ENCODE measurements at places on chromosomes 7 and 10.

GRCh38 chr10:26567351-26567721, 129.2 kb downstream of the APBB1IP start:
- DNase-seq: no peak

DNA sequence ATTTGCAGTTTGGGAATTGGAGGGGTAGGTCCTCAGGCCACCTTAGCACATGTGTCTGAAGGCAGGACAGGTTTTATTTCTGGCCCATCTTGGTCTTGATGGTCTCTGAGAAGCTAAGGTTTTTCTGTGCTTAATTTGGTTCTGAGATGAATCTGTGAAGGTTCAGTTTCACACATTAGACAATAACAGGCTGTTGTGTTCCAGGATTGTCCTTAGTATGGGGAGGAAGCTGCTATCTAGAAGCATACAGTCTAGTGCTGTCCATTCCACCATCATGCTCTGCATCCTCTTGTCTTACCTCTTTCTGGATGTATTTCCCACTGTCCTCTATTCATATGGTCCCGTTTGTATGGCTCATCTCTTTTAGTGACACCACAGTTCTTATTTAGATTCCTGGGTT, 7.1 kb downstream of the UBE2D1 start:
- no peak for DNase-seq

DNA sequence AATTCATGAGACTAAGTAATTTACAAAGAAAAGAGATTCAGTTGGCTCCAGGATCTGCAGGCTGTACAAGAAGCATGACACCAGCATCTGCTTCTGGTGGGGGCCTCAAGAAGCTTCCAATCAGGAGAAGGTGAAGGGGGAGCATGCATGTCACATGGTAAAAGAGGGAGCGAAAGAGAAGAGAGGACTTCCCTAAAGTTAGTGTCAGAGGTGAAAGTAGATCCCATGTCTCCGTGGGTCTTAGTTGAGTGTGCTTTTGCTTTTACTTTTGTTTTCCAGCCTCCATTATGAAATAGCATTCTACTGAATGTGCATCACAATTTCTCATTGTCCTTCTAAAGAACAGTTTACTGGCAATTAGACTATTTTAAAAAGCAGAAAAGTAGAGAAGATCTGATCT, 213.6 kb upstream of the FZD1 start:
- no peak for DNase-seq

DNA sequence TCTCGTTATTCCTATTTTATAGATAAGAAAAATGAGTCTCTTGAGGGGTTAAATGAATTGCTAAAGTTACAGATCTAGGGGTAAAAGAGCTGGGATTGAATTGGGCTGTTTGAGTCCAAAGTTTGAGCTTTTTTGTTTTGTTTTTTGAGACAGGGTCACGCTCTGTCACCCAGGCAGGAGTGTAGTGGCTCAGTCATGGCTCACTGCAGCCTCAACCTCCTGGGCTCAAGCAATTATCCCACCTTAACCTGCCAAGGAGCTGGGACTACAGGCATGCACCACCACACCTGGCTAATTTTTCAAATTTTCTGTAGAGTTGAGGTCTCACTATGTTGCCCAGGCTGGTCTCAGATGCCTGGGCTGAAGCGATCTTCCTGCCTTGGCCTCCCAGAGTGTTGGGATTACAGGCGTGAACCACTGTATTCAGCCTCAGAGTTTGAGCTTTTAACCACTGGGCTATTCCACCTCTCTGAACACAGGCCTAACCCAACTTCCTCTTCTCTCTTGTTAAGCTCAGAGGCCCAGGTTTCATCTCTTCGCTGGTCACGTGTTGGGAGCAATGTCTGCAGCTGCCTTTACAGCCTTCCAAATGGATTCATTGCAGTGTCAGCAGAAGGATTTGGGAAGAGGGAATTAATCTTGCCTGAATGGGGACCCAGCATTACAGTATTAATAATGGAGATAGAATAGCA, 8.0 kb downstream of the SUFU start:
- no peak for DNase-seq

DNA sequence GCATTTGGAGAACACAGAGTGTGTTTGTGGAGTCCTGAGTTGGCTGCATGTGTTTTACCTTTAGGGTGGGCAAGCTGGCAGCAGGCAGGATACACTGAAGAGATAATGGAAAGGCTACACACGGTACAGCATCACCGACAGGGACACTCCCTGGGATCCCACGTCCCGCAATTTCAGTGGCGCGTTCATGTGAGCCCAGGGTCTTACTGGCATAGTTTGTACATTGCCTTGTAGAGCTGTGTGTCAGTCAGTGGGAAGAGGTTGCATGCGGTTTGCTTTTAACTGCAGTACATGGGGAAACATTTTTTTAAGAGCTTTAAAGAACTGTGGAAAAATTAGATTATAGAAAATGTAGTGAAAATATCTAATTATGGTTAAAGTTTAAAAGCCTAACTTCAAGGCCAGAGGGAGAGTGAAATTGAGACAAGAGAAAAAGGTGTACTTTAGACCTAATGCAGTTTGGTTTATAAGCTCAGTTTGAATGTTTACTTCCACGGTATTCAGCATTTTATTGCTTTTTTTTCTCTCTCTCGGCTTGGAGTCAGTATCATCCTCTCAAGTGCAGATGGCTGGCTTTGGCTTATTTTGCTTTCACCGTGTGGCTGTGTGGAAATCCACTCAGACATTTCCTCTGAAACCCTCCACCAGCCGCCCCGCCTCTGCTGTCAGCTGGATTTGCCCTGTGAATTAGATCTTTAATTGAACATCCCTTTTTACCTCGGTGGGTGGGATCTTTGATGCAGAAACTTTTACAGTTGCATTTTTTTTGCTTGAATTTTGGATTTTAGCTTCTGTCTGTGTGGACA, 364.2 kb upstream of the COBL start:
- no peak for DNase-seq

DNA sequence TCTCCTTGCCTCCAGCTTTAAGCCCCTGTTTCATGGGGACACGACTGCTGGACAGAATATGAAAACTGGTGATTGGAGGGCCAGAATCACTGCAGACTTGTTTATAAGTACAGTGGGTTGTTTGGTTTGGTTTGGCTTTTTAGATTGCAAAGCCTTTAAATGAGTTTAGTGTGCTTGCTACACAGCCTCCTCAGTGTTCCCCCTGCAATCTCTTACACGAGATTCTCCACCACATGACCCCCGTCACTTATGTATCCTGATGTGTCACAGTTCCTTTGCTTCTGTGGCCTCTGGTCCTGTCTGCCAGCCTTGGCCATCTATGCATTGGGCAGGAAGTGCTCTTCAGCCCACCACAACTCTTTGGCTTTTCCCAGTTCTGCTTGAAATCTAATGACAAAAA, 103.7 kb upstream of the ANKRD1 start:
- DNase-seq: no peak

DNA sequence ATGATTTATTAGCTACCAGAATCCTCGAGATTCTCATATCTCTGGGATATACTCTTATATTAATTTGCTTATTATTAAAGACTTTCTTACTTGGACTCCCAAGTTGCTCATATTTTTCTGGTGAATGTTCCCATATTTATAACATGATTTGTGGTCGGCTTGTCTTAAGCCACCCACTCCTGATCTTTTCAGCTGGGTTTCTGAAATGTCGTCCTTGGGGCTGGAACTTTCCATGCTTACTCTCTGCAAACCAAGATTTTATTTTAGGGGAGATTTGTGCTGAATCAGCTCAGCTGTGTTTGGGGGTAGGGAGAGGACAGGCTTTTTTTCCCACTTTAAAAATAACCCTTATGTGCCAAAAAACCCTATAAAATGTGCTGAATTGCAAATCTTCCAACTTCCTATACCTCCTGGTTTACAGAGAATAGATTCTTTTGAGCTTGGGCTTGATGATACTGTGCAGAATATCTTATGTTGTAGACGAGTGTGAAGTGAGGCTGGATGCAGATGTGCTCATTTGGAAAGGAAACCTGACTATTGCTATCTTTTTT, 162.1 kb downstream of the SND1 start:
- DNase-seq: no peak

DNA sequence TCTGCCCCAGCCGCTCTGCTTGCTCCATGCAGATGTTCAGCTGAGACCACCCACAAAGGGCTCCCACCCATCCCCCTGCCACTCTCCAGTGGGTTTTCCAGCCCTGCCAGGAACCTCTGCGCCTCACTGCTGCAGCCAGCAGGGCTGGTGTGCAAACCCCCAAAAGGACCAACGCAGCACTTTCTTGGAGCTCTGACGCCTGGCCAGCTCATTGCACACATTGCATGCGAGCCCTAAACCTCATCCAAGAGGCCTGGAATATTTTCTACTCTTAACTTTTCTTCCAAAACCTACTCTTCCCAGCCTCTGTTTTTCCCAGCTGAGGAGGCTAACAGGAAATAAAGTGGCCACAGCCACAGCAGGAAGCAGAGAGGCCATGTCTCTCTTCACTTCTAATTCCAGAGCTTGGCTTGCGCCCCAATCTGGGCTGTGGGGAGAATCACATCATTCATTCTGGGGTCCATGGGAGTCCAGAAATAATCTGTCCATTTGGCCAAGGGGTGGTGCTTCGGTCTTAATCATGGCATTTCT, 4.6 kb upstream of the FAM170B start:
- no peak for DNase-seq

- no peak for DNase-seq
Measured at GRCh38 chr7:80440883-80441282, 71.0 kb downstream of the GNAT3 start.

GRCh38 chr10:11603741-11604140, 7.7 kb downstream of the USP6NL start:
- DNase-seq: no peak

DNA sequence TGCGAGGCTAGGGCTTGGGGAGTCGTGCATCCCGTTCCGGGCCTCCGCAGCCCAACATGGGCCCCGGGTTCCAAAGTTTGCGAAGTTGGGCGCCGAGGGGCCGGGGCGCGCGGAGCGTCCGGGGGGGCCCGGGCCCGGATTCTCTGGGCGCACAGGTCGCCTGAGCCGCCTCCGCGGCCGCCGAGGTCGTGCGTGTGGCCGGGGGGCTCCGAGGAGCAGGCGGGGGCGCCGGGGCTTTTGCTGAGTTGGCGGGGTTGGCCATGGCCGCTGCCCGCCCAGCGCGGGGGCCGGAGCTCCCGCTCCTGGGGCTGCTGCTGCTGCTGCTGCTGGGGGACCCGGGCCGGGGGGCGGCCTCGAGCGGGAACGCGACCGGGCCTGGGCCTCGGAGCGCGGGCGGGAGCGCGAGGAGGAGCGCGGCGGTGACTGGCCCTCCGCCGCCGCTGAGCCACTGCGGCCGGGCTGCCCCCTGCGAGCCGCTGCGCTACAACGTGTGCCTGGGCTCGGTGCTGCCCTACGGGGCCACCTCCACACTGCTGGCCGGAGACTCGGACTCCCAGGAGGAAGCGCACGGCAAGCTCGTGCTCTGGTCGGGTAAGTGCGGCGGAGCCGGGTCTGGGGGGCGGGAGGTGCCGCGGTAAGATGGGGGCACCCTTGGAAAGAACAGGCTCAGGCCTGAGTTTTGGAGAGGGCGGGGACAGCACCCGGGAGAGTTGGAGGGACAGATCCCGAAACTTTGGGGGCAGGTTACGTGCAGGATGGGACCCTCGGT, 643 bp downstream of the SMO start:
- no peak for DNase-seq

GRCh38 chr10:73940634-73941221, 29.8 kb downstream of the PLAU start:
- DNase-seq: no peak

DNA sequence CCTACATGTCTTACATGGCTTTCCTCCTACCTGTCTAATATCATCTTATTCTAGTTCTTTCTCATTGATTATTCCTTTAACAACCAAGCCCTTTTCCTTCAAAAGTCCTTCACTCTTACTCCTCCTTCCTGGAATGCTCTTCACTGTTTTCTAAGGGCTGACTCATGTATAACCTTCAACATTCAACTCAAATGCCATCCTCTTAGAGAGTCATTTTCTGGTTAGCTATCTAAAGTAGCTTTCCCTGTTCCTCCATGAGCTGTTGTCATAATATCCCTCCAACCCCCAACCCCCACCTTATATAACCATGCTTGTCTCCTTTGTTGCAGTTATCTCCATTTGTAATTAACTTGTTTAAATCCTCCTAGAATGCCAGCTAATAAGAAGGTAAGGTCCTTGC, 286.8 kb downstream of the ADK start:
- no peak for DNase-seq

DNA sequence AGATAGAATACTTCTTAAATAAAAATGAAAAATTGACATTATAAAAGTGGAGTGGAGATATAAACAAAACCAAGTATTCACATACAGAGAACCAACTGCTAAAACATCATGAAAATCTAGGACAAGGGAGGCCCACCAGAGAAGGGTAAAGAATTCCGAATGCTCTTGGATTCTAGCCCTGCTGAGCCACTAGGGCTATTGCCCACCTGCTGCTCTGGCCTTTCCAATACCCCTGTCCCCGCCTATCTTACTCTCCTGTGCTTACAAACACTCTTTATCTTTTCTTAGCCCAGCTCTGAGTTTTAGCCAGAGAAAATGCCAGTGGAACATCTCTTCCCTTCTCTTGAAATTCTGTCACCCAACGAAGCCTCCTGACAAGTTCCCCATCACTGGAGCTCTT, 100.3 kb downstream of the MACC1 start:
- no peak for DNase-seq

DNA sequence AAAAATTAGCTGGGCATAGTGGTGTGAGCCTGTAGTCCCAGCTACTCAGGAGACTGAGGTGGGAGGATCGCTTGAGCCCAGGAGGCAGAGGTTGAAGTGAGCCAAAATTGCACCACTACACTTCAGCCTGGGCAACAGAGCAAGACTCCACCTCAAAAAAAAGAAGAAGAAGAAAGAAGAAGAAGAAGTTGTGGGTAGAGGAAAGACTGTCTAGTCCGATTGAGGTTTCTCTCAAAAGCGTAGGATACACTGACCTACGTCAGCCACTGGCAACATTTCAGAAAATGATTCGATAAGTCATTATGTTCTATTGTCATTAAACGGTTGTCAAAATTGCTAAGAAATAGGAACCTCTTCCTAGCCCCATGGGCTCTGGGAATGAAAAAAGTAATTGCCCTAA, 22.3 kb upstream of the RHBDD2 start:
- no peak for DNase-seq

DNA sequence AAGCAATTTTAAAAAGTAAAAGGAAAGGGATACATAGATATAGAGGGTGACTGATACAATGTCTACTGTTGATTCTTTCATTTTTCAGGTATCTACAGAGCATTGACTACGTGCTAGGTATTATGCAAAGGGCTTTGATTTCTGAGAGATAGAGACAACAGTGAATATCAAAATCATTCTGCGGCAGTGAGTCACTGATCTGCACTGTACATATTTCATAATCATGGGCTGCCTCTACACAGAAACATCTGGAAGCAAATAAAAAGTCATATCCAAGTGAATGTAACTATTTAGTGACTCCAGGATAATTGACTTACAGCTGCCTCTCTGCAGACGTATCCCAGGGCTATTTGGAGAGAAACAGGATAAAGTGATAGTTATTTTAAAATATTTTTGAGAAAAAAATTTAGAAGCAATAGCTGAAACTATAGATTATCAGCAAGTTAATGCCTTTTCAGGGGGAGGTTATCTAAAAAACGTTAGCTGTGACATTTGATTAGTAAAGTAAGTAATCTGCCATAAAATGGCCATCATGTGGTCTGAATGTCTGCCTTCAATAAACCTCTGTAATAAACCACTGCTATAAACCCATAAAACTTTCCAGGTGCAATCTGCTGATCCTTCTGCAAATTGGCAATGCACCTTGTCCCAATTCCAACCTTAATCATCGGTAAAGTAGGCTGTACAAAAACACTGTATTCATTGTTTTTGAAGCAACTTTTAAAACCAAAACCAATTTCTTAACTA, 43.7 kb downstream of the CPXM2 start:
- DNase-seq: peak; percentile 6

- DNase-seq: no peak
Measured at GRCh38 chr10:112834751-112835181, 115.3 kb upstream of the TCF7L2 start.
